Activated CD4-positive, alpha-beta T cell treated with anti-CD3 and anti-CD28 coated beads, Interleukin-2, amount 50 U/mL, for 4 hours (primary cell): ENCODE measurements at places on chromosomes 3 and 15.

GRCh38 chr15:100944244-100944895, 25.2 kb downstream of the LRRK1 start:
- no peak for DNase-seq

DNA sequence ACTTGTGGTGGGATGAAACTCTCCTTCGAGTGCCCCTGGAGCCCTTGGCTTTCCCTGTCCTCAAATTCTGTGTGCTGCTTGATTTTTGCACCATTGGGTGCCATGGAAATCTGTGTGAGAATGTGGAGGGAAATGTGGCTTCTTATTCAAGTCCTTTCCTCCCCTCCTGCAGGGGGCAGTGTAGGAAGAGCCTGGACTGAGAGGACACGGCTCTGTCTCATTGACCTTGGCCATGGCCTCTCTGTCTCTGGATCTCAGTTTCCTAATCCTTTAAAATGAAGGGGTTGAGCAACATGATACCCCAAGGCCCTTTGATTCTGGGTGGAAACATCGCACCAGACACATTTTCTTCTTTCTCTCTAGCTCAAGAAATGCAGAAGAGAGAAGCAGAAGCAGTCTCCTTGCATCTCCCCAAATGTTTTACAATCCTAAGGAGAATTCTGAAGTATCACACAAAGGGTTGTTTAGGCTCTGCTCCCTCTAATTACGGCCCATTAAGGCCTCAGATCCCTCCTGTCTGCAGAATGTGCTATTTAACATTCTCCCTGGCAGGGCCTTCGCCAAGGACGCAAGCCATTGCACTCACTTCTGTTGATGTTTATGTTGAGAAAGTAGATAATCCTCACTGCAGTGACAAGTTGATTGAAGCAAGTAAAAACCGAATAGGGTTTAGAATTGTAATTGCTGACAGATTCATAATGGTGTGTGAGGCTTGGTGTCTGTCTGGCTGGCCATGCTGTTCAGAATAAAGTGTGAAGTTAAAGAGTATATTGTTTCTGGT, 169.1 kb downstream of the TPRG1 start:
- no peak for DNase-seq

GRCh38 chr3:81744366-81744765, 17.1 kb downstream of the GBE1 start:
- DNase-seq, result no peak

DNA sequence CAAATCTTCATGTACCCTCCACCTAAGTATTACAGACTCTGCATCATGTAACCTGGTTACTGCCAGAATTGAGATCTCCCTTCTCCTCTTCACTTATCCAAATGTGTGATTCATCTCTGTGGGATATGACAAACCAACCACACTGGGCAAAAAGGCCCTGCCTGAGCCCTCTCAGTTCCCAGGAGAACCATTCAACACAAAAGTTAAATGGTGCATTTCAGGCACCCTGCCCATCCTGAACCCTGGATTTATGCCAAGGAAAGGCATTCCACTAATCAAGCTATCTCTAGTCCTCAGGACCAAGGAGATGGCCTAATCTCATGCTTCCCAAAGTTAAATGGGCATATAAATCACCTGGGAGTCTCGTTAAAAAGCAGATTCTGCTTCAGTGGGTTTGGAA, 108.5 kb downstream of the TNIK start:
- no peak for DNase-seq

- DNase-seq, result no peak
Measured at GRCh38 chr15:59821286-59821685, 132.2 kb upstream of the BNIP2 start.

- DNase-seq, result no peak
Measured at GRCh38 chr3:182971637-182972036, 8.7 kb downstream of the DCUN1D1 start.

- no peak for DNase-seq
Measured at GRCh38 chr3:54356261-54357045, 234.1 kb downstream of the CACNA2D3 start.

- no peak for DNase-seq
Measured at GRCh38 chr3:100844063-100844936, 135.0 kb downstream of the TFG start.

DNA sequence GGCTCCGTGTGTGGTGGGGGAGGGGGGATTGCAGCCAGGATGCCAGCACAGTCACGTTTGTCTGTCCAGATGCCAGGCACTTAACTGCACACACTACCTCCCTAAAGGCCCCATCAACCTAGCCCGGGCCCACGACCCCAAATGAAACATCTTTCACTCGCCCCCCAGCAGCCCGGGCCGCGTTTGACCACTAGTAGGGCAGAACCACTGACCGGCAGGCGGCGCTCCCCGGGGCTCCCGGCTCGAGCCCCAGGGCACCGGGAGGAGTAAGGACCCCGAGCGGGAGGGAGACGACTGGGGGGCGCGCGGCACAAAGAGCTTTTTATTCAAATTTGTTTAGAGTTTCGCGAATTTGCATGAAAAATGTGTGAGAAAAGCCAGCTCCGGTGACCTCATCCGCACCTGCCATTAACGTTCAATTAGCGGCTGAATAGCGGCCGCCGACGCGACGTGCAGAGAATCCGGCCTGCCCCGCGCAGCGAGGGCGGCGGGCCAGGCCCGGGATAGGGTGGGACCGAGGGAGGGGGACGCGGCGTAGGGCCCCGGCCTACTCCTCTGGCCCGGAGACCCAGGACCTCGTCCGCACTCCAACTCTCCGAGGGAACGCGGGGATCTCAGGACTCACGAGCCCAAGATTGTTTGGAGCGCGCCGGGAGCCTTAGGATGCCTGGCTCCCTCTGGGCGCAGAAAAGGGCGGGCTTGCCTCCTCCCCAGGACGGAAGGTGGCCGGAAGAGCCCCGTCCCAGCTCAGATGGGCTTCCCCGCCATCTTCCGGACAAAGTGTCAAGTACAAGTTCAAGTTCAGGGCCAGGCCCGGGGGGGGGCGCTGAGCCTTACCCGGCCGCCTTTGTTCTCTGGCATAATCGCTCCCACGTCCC, 64.9 kb upstream of the POLG start:
- DNase-seq, result no peak

GRCh38 chr3:178454726-178455125, 81.5 kb upstream of the KCNMB2 start:
- DNase-seq, result no peak

DNA sequence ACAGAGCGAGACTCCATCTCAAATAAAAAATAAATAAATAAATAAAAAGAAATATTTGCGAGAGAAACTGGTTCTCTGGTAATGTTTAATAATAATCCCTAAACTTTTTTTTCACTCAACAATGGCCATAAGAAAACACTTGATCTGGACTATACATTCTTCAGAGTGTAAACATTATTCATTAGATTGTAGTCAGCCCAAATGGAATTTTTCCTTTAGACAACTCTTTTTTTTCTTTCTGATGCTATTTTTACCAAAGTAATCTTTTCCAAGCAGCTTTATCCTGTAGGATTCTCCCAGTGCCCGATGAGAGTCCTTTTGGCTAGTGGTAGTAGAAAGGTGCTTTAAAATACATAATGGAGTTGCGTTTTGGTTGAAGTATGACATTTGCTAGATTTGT, 90.4 kb downstream of the NEDD4 start:
- no peak for DNase-seq

GRCh38 chr15:38474155-38474757, 20.3 kb downstream of the FAM98B start:
- DNase-seq, result peak; percentile 20

- no peak for DNase-seq
Measured at GRCh38 chr3:47614788-47615187, 36.1 kb upstream of the CSPG5 start.

- DNase-seq, result no peak
Measured at GRCh38 chr3:123347205-123347604, 101.7 kb downstream of the ADCY5 start.

DNA sequence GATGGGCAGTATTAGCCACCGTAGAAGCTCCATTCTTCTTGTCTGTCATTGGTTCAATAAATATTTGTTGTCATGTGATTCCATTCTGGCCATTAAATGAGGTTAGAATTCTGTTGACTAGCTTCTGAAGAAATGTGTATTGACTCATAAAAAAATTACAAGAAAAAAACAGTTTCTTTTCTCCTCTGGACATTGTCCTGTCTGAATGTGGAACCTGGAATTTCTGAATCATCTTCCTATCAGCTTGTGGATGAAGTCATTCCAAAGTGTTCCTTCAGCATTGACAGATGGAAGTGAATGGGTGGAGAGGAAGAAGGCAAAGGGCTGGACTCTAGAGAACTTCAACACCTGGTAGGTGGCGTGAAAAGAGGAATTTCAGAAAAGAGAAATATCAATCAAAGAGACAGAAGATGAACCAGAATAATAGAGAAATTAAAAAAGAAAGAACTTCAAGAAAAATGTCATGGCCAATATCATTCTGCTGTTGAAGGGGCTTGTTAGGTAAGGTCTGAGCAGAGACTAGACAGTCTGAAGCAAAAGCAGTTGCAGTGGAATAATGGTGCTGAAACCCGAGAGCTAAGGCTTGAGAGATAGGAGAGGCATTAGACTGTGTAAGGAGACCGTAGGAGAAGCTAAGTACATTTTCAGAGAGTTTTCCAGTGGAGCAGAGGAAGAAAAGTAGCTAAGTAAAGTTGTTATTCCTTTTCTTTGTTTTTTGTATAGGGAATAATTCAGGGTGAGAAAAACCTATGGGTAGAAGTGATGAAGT, 806.6 kb downstream of the SQOR start:
- no peak for DNase-seq

DNA sequence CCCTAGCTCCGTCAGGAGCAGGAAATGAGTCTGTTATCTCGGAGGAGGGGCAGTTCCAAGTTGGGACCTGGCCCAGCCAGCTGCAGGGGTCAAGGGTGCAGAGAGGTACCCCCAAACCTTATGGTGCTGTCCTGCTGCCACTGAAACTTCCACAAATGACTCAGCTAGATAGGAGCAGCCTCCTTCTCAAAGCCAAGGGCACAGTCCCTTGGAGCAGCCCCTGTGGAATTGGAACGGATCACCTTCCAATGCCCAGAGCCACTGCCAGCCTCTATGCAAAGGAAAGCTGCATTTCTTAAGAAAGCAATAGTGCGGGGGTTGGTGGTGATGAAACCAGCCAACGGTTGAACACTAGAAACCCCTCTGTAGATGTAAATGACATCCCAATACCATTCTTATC, 19.6 kb upstream of the LRRK1 start:
- no peak for DNase-seq

DNA sequence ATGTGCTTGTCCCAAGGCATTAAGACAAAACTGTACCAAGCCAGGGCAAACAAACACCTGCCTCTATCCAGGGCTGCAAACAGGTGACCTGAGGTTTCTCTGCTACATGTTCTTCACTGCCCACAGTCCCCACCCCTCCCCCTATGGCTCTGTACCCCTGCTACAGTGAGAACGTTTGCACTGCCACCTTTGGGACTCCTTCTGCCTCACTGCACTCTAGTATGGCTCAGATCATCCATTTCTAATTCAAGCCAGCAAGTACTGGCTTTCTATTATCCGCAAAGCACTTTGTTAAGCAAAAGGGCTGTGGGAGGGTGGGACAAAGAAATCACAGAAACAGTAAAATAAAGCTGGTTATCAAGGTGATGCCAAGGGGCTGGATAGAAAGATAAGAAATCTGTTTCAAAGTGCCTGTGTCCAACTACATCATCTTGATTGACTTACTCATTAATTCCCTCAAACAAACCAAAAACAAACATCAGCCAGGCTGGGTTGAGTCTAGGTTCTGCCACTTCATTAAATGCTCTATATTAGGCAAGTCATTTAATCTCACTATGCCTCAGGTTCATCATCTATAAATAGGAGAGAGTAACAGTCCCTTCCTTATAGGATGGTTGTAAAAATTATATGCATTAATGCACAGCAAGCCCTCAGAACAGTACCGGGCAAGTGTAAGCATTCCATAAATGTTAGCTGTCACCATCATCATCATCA, 95.3 kb downstream of the PDZRN3 start:
- no peak for DNase-seq

DNA sequence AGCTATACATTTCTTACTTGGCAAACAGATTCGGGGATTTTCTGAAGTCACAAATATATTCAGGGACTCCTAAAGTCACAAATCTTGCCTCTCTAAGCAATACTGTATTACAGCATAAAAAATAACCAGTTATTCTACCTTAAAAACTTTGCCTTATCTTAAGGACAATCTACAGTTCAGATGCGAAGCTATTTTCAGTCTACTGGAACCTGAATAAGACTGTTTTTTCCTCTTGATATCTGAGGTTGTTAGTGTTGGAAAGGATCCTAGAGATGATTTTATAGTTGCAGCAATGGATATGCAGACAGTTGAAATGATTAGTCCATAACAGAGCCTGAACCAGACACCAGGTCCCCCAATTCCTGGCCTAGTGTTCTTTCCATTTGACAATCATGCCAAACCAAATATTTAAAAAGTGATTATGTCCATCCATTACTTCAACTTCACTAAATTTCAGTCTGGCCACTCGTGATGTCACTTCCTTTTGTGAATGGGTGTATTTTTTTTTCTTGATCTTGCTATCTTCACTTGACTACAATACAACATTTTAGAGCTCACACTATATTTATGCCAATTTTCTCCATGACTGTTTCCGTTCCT, 1.8 kb downstream of the HDGFL3 start:
- DNase-seq, result no peak

GRCh38 chr3:168220556-168220955, 124.8 kb upstream of the GOLIM4 start:
- DNase-seq, result no peak

- no peak for DNase-seq
Measured at GRCh38 chr3:46348823-46349482, 5.0 kb upstream of the CCR2 start.

- peak; percentile 16 for DNase-seq
Measured at GRCh38 chr15:34436126-34436955, 1.3 kb downstream of the GOLGA8A start.

GRCh38 chr15:75197062-75197630, 4.5 kb upstream of the C15orf39 start:
- DNase-seq, result no peak

DNA sequence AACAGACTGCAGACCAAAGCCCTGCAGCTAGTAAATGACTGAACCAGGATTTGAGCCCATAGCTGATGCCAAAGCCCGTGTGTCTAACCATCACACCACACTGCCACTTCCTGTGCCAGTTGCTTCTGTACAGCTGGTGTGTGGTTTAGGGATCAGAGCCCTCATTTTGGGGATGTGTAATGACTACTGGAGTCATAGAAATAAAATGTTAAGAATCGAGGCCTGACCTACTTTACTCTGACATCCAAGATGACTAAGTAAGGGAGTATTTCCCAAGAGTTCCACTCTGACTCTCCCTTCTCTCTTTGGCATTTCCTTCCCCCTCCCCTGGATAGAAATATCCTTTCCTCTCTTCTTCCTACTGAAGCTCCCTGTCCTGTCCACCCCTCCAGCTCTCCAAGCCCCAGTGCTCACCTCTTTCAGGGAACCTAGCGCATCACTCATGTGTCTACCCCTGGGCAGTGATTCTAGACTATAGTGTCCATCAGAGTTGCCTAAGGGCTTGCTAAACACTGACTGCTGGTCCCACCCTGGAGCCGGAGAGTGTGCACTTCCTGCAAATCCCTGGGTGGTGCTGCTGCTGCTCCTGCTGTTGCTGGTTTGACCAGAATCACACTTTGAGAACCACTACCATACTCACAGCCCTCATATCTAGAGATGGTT, 53.8 kb downstream of the MGLL start:
- DNase-seq, result no peak

- no peak for DNase-seq
Measured at GRCh38 chr3:30682434-30683155, 76.2 kb downstream of the TGFBR2 start.

- DNase-seq, result no peak
Measured at GRCh38 chr3:141429371-141430035, 57.3 kb upstream of the RASA2 start.
